ENCODE measurements at places on chromosomes 13 and 19.

- no peak for DNase-seq
Observed at GRCh38 chr13:100203696-100204367, 114.9 kb downstream of the PCCA start.

DNA sequence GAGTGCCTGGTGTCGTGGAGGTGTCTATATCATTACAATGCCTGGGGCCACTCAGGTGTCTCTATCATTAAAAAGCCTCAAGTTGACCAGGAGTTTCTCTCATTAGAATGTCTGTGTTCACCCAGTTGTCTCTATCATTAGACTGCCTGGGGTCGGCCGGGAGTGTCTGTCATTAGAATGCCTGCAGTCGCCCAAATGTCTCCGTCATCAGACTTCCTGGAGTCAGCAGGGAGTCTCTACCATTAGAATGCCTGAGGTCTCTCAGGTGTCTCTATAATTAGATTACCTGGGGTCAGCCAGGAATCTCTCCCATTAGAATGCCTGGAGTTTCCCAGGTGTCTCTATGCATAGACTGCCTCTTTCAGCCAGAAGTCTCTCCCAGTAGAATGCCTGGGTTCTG, 1477.6 kb downstream of the UQCRFS1 start:
- DNase-seq: no peak

DNA sequence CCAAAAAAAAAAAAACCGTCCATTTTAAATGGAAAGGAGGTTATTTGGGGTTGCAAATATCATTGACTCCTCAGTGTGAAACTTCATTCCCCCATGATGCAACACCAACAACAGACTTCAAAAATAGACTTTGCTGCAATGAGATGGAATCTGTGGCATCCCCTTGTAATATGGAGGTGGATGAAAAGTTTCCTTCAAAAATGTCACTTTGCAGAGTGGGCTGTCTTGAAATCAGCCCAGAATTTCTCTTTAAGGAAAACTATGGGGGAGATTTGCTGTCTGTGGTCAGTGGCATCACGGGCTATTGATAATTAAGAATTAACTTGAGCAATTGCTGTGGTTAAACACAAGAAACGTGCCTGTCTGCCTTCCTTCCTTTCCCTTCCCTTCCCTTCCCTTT, 1.5 kb downstream of the GPR18 start:
- DNase-seq: no peak

DNA sequence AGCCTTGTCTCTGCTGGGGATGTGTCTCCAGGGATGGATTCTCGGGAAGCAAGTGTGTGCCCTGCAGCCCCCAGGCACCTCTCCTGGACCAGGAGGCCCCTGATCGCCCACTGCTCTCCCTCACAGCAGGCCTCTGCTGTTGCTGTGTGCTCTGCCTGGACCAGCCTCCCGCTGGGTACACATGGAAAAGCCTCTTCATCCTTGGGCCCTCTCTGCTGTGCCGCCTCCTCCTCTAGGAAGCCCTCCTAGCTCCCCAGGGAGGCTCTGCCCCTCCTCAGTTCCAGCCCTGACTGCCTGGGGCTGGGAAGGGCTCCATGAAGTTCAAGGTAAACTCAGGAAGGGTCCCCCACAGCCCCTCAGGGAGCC, 12.0 kb downstream of the NDUFA11 start:
- DNase-seq: no peak

GRCh38 chr13:20702530-20702914, 977 bp upstream of the IL17D start:
- DNase-seq: no peak

DNA sequence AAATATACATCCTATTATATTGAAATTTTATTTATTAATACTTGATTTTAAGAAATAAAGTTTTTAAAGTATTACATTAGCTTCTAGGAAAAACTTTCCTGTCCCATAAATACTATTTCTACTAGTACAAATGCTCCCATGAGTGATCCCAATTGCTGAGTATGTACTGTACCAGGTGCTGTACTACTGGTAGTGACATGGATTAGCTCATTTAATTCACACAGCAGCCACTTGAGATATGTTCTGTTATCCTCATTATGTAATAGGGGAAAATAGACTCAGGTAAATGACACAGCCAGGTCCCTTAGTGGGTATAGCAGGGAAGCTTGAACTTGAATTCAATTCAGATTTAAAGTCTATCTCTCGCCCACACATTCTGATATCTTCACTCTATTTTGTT, 363.1 kb downstream of the FGF14 start:
- no peak for DNase-seq

- DNase-seq: no peak
Observed at GRCh38 chr13:32031815-32032370, 319 bp downstream of the FRY start.

GRCh38 chr13:90415902-90416301, 931.6 kb upstream of the MIR17HG start:
- DNase-seq: no peak

DNA sequence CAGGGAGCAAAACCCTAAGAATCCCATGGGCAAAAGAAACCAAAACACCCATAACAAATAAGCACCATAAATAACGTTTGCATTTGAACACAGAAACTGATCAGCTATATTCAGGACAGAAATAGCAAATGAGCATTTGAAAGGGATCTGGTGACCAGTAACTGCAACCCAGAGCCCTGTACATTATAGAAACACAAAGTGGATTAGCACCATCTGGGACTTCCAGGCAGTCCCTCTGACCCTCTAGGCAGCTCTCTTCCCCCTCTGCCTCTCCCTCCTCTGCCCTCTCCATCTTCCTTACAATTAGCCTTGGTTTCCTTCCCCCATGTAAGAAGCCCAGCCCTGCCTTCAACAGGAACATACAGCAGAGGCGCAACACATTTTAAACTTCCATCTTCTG, 215.0 kb downstream of the DCLK1 start:
- DNase-seq: no peak

GRCh38 chr19:18098891-18099622, 1.5 kb downstream of the MAST3 start:
- no peak for DNase-seq

GRCh38 chr13:29472332-29472961, 123.0 kb downstream of the SLC7A1 start:
- peak; percentile 44 for DNase-seq

- peak; percentile 51 for DNase-seq
Observed at GRCh38 chr19:11963566-11964355, 1.1 kb upstream of the ZNF763 start.

DNA sequence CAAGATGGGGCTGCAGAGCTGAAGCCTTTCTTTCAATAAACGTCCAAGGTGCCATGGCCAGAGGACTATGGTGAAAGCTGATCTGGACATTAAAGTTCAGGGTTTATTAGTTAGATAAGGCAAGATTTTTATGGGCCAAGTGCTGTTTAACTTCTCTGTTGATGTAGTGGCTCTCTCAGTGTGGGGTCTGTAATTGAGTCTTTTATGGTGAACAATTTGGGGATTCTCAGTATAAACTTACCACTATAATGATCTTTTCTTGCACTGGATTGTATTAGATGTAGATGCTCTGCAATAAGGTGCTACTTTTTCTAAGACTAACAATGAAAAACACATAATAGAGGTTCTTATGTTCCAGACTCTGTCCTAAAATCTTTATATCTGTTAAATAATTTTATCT, 190.1 kb upstream of the KLF12 start:
- DNase-seq: no peak

- no peak for DNase-seq
Observed at GRCh38 chr19:8206147-8207087, 2.8 kb upstream of the CERS4 start.

GRCh38 chr13:31274390-31274789, 74.6 kb downstream of the B3GLCT start:
- DNase-seq: no peak

DNA sequence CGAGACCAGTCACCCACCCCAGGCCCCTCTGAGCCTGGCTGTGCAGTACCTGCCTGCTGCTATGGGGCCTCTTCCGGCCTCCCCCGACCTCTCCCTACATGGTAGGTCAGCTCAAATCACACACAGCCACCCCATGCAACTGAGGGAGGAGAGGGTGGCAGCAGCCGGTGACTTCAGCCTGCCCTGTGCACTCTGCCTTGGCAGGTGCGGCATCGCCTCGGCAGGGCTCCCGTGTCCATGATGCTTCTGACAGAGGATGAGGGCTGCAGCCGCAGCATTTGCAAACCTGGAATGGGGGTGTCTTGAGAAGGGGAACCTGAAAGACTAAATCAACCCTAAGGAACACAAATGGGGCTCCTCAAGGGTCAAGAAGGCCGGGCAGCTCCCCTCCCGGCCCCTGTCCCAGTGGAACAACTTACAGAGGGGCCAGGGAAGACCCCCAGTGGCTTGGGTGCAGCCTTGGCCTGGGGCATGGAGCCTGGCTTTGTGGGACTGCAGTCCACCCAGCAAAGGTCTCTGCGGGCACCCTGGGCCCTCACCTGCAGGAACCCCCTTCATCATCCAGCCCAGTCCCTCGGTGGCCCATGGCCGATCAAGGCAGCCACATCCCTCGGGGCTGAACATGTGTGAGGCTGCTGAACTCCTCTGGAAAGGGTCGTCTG, 6.7 kb downstream of the TEX29 start:
- no peak for DNase-seq

DNA sequence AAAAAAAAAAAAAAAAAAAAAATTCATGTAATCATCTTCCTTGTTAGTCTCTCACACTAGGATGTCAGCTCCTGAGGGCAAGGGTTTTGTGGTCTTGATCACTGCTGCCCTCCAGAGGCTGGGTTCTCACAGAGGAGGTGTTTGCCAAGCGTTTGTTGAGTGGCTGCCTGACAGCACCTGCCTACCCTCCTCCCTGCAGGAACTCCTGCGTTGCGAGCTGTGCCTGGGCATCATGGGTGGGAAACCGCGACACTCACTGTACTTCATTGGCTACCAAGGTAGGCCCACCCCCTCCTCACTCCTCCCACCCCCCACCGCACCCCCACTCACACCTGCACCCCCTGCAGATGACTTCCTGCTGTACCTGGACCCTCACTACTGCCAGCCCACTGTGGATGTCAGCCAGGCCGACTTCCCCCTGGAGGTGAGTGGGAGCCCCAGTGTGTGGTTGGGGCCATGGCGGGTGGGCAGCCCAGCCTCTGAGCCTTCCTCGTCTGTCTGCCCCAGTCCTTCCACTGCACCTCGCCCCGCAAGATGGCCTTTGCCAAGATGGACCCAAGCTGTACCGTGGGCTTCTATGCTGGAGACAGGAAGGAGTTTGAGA, 8.1 kb downstream of the ATG4D start:
- DNase-seq: no peak

- no peak for DNase-seq
Observed at GRCh38 chr13:102799426-102800144, 666 bp downstream of the BIVM start.

DNA sequence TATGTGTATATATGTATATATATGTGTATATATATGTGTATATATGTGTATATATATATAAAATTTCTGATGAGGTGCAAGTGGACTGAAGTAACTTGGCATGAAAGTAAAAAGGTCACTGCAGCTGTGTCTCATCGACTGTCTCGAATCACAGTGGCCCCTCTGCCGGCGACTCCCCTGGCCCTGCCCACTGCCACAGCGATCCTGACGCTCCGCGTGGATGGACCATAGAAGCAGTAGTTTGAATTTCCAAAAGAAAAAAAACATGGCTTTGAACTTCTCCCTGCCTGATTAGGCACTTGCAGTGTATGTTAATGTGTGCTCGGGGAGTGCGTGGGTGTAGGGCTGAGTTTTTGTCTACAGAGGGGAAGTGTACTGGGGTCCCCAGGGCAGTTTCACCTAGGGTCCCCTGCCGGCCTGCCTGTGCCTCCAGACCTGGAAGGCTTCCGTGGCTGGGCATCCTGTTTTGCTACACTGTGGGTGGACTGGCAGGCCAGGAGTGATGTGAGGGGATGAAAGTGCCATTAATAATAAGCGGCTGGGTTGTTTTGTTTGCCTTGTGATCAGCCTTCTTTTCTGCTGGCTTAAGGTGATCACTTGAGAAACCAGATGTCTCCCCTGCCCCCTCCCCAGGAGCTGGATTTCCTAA, 10.8 kb downstream of the ZIC5 start:
- no peak for DNase-seq

- no peak for DNase-seq
Observed at GRCh38 chr19:29671393-29672160, 6.3 kb downstream of the PLEKHF1 start.

GRCh38 chr13:27961227-27962085, 7.7 kb downstream of the CDX2 start:
- no peak for DNase-seq

GRCh38 chr13:31909864-31910551, 121.6 kb upstream of the FRY start:
- DNase-seq: peak; percentile 48

GRCh38 chr13:108270442-108270841, 924 bp downstream of the TNFSF13B start:
- no peak for DNase-seq

DNA sequence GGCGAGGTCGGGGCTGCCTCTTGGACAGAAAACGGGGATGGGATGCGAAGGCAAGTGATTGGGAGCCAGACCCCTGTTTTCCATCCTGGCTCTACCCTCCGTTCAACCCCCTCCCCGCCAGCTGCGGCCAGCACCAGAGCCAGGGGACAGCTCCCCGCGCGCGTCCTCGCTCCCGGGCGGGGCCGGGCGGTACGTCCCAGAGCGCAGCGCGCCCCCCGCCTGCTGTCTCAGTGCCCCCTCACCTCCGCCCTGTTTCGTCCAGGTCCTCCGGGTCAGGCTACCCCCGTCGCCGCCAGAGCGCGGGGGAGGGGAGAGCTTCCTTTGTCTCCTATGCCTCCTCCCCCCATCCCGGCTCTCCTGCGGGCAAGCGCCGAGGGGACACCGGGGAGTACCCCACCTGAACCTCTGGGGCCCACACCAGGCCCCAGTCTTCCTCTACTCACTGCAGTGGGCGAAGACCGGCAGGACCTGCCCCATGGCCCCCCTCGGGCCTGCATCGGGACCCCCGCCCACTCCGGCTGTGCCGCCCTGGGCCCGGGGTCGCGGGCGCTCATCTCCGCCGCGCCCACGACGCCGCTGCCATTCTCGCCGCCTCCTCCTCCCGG, 396 bp downstream of the RTN2 start:
- DNase-seq: no peak

DNA sequence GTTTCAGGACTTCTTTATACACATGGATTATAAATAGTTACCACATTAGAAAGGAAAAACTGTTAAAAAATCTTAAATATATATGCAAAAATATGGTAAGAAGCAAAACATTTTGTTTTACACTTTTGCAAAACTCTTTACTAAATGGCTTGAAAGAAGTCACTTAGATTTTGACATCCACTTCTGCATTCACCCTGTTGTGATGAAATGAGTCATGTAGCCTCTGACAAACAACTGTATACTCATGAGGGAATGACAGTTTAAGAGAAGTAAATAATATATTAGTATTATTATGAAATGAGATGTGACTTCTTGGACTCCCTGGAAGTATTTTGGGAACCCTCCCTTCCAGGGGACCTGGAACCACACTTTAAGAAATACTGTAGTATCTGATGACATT, 275.6 kb downstream of the DACH1 start:
- DNase-seq: no peak

GRCh38 chr13:104301171-104301975, 1235.2 kb upstream of the SLC10A2 start:
- DNase-seq: no peak

- no peak for DNase-seq
Observed at GRCh38 chr19:30222992-30223865, 149.0 kb upstream of the ZNF536 start.
